ENCODE measurements at places on chromosomes 2 and 18.

DNA sequence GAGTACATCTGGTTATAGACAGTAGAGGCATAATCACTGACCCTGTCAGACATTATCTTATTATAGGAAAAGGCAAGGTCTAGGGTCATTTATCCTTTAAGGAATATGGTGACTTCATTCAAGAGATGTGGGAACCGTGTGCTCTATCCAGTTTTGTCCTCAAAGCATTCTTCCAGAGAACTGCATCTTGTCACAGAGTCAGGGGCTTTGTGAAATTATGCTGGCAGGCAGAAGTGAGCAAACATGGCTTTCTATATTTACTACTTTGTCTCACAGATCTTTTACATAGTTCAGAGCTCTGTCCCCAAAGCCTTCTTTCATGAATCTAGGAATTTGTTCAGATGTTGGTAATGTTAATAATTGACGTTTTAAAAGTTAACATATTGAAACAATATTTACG is 177.4 kb downstream of the ASXL3 start:
- no peak for DNase-seq

- no peak for DNase-seq
Measured at GRCh38 chr18:55250768-55251173, 291.5 kb upstream of the CCDC68 start.

DNA sequence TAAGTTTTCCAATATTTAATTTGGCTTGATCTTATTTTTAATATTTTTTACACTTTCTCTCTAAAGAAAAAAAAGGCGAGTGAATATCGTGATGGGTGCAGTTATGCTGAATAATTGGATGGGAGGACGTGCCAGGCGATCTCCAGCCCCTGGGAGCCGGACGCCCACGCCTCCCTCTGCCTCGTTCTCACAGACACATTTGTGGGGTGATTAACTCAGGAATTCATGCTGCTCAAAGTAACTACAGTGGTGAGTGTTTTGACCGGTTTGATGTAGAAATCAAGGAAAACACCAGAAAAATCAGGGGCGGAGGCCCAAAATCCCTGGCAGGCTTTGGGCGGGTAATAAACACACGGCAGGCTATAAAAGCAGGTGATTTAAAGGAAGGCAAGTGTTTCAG is 736.8 kb upstream of the SALL3 start:
- no peak for DNase-seq

- no peak for DNase-seq
Measured at GRCh38 chr2:164840458-164840929, 1.1 kb downstream of the COBLL1 start.

- DNase-seq: no peak
Measured at GRCh38 chr18:36467614-36468013, 170.1 kb downstream of the FHOD3 start.

DNA sequence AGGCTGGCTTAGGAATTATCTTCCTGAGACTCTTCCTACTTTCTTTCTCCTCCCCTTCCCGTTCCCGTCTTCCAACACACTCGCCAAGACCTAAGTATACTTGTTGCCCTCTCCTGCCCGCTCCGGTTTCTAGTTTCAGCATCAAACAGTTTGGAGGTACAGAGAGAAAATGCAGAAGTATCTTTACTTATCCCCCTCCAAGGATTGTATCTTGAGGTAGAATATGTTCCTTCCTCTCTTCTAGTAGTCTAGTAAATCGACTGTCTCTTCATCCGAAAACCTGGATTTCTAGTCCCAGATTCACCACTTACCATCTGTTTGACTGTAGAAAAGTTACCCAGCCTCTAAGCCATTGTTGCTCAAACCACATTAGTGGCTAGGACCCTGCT is 755 bp downstream of the EIF4E2 start:
- no peak for DNase-seq

GRCh38 chr18:76932026-76932819 is 109.9 kb downstream of the ZNF236 start:
- DNase-seq: no peak

- DNase-seq: no peak
Measured at GRCh38 chr2:10344105-10345066, 41.7 kb downstream of the HPCAL1 start.

DNA sequence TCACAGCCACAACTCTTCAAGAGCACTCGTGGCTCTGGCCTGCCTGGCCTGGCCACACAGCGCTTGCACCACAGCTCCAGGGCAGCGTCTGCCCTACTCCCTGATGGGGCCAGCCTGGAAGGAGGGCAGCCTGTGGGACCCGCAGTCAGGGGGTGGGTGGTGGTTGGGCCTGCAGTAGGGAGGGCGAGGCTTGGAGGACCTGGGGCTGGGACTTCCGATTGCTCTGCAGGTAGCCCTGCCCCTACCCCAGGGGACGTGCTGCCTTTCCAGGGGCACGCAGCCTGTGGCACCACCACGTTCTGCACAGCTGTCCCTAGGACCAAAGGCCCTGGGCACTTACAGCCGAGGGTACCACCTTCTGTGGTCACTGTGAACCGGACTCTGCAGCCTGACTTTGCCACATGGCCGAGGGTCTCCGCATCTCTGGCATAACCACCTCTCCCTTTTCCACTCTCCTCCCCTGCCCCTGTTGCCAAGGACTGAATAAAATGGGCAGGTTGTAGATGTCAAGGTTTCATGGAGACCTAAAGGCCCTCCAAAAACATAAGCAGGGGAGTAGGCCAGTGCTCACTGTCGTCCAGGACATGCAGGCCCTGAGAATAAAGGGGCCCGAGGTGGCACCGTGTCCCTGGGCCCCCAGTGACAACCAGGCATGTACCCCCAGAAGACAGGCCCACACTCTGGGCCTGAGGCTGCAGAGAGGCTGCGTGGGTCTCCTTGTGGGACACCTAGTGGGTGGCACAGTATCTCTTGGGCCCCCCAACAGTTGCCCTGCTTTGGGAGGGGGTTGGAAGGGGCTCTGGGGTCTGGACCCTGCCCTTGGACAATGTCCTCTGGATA is 87.3 kb downstream of the INHBB start:
- DNase-seq: no peak

GRCh38 chr2:58042486-58042970 is 4.1 kb upstream of the VRK2 start:
- no peak for DNase-seq

DNA sequence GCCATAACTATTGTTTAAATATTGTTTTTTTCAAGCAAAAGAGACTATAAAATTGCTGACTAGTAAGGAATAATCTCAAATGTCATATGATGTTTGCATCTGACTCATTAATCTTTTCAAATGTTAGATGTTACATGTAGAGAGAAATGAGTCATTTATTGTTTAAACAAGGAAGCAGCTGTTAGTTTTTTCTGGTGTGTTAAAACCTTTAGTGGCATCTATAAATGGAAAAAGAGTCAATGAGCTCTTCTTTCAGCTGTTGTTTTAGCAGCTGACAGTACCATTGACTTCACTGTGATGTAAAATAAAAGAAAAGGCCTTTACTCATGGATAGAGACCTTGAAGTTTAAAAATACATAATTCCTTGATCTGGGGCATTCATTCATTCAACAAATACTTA is 1.8 kb upstream of the KLHL41 start:
- no peak for DNase-seq

DNA sequence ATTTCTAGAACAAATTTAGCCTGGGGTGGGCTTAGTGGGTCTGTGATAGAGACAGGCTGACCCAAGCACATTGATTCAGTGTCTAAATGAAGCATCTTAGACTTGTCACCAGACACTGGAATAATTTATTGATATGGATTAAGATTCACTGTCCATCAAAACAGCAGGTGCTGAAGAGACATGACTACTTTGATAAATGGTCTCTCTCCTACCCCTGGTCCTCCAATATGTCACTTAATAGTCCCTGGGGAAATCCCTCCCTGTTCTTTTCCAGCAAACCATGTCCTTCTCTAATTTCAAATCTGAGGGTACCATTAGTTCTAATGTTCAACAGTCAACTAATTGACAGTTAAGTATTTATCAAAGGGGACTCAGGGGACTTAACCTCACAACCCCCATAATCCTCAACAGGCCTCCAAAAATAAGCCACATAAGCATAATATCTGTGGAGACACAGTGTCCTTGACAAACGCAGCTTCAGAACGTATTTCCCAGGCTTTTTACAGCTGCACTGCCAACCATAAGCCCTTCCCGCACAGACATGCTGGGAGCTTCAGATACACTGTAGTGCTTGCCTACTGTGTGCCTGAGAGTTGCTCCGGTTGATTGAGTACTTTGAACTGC is 391.0 kb downstream of the THSD7B start:
- no peak for DNase-seq

GRCh38 chr2:58476556-58476955 is 235.4 kb upstream of the FANCL start:
- no peak for DNase-seq

GRCh38 chr2:6946722-6947121 is 29.5 kb downstream of the RNF144A start:
- DNase-seq: no peak

- no peak for DNase-seq
Measured at GRCh38 chr2:174717916-174718315, 46.4 kb downstream of the CHRNA1 start.

- no peak for DNase-seq
Measured at GRCh38 chr2:118294063-118294462, 205.8 kb downstream of the INSIG2 start.

- DNase-seq: no peak
Measured at GRCh38 chr18:61666876-61667590, 225.8 kb downstream of the RNF152 start.

- no peak for DNase-seq
Measured at GRCh38 chr2:12284037-12284436, 432.7 kb upstream of the TRIB2 start.

DNA sequence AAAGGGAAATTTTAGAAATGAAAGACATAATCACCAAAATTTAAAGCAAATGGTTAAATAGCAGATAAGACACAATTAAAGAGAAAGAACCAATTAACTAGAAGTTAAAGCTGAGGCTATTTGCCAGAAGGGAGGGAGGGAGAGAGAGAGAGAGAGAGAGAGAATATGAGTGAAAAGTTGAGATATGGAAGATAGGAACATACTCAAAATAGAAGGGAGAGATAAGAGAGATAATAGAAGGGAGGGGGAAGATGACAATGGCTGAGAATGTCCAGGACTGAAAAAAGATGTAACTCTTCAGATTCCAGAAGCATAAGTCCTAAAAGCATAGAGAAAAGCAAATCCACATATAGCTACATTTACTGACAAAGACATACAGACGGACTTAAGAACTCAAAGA is 17.1 kb upstream of the AAK1 start:
- DNase-seq: no peak

DNA sequence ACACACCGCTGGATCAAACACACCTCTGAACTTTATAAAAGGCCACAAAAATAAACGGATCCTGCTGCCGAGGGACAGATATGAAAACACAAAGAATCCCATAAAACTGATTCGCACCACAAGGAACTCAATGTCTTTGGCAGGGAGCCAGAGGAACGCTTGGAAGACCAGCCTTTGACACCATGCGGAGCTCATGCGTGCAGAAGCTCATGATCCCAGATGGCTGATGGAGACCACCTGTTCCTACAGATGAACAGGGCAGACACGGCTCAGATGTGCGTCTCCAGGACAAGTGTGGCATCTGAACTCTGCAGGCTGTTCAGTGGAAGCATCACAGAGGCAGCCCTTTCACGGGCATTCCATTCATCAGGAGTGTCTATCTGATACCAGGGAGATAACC is 24.9 kb downstream of the COPS9 start:
- DNase-seq: no peak

- DNase-seq: no peak
Measured at GRCh38 chr2:170823088-170823897, 6.6 kb downstream of the GAD1 start.

GRCh38 chr18:63564561-63564960 is 22.4 kb downstream of the SERPINB12 start:
- no peak for DNase-seq

- no peak for DNase-seq
Measured at GRCh38 chr2:3174626-3175567, 202.7 kb downstream of the EIPR1 start.

DNA sequence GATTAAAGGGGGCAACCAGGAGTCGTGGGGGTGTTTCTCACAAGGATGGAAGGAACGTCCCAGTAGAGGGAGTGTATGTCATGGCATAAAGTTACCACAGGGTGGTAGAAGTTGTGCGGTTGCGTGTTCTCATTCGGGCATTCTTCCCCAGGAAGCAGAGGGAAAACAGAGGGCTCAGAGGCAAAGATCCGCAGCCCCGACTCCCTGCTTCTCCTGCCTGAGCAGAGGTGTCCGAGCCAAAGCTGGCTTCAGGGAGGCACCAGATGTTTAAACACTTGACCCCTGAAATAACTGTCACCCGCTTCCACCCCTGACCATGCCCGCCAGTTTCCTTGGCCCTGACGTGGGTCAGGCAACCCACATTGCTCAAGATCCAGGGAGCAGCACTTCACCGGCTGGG is 83.7 kb downstream of the EN1 start:
- no peak for DNase-seq

DNA sequence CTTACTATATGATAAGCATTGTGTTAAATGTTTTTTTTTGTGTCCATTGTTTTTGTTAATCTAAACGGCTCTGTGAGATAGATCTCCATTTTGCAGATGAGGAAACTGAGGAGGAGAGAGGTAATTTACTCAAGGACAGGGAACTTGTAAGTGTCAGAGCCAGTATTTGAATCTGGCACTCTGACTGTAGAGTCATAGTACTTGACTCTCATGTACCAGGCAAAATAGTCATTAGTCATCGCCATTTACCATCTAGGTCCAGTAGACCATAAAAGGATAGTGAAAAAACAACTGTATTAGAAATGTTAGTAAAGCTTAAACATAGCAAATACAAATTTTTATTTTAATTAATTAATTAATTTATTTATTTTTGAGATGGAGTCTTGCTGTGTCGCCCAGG is 4.8 kb downstream of the PSMD14 start:
- DNase-seq: no peak

GRCh38 chr2:182715121-182715891 is 751 bp upstream of the DNAJC10 start:
- DNase-seq: no peak

DNA sequence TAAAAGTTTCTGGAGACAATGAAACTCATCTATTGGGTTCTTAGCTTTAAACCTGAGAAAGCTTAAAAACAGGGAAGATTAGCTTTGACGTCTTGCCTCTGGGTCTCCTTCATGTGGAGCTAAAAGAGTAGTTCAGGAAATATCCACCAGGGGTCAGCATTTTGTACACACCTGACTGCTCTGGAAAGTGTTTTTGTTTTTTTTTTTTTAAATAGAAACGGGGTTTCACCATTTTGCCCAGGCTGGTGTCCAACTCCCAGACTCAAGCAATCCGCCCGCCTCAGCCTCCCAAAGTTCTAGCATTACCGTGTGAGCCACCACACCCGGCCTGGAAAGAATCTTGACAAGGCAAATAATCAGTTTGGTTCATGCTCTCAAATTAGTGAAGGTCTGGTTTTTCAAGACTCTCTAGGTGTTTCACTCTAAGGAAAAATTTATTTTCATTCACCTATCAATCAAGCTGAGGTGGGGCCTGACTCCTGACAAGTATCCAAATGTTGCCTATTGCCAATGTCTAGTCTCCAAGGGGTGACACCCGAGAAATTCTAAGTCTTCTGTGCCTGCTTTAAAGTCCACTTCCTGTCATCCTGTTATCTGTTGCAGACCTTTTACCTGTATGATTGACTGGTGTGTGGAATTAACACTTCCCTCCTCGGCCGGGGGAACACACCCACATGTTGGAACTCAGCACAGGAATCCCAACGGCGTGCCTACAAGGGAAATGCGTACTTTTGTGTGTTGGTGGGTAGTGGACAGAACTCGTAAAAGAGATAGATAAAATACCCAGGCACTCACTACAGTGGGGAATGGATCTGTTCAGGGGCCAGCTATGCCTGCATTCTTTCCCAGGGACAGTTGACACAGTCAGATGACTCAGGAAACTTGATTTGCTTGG is 11.3 kb downstream of the IL1RN start:
- DNase-seq: no peak
